GM13976 (cell line): ENCODE measurements at places on chromosomes 2 and 18.
A peak's percentile ranks its signal among the peaks of the same experiment; 100 is the strongest.

DNA sequence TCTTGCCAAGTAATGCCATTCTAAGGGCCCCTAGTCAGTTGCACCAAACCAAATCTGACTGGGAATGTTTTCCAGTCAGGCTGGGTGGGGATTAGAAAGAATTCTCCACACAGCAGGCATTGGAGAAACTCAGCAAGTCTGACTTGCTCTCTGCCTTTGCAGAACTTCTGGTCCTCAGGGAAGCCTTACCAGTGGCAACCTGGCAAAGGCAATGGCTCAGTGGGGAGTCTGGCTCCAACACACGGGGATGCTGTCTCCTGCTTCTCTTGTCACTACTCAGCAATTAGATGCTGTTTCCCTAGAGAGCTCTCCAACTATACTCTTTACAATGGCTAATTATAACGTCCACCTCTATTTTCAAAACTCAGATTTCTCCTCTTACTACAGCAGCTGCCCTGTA lies 810.7 kb downstream of the LRRTM4 start:
- no peak for DNase-seq

GRCh38 chr2:176063958-176064357 lies 19.8 kb downstream of the EVX2 start:
- no peak for DNase-seq

DNA sequence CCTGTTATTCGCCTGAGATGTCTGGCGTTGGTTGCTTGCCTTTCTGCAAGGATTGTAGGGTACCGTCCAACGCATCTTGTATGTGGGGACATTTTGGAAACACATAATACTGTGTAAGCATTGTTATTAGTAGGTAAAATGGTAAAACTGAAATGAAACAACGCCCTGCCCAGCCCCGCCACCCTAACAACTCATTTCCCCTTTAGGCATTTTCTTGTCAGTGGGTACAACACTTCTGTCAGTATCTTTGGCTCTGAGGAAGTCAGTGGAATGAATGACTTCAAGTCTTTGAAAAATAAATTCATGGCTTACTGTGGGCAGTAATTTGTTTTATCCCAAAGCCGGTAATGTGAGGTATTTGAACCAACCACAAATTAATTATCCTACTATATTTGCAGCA lies 86.0 kb downstream of the FMNL2 start:
- DNase-seq: no peak

DNA sequence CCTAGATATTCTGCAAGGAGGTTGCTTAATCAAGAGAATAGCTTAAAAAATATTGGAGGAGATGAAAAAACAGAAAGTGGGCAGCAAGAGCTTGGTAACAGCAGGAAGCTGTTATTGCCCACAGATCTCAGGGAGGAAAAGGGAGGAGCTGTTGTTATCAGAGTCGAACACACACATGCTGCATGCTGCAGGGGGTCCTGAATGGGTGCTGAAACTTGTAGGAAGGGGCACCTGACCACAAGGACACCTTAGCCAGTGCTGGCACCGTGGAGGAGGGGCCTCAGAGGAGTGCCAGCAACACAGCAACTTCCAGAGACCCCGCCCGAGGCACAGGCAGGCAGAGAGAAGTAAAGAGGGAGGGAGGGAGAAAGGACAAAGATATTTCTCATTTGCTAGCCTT lies 332.9 kb downstream of the SOCS6 start:
- DNase-seq: no peak

- no peak for DNase-seq
Measured at GRCh38 chr2:219331560-219332213, 857 bp downstream of the RESP18 start.

- DNase-seq: no peak
Measured at GRCh38 chr2:11899264-11899818, 152.9 kb downstream of the LPIN1 start.

DNA sequence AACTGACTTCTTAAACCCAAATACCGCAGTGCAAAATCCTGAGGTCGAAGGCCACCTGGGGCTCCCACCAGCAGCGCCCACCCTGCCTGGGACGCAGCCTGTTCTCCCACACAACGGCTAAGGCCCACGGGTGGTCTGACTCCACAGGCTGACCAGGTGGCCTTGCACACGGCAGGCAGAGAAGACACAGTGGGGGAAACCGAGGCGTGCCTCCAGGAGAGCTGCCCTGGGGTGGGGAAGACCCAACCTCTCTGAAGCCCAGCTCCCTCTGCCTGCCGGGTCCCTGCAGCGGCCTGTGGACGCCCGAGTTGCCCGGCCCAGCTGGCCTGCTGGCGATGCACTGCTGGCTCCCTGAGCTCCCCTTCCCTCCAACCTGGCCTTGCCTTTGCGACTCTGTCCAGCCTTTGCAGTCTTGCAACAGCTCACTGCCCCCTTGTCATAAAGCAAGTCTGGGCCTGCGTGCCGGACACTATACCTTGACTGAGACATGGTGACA lies 9.7 kb upstream of the SEMA4C start:
- no peak for DNase-seq

DNA sequence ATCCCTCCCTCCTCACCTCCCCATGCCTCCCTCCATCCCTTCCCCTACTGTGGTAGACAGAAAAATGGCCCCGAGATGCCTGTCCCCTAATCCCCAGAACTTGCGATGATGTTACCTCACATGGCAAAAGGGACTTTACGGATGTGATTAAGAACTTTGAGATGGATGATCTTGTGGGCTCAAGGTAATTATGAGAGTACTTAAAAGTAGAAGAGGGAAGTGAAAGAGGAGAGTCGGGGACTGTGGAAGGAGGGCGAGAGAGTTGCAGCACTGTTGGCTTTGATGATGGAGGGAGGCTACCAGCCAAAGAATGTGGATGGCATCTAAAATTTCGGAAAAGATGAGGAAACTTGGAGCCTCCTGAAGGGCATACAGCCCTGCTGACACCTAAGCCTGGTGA lies 66.5 kb downstream of the AGAP1 start:
- no peak for DNase-seq

DNA sequence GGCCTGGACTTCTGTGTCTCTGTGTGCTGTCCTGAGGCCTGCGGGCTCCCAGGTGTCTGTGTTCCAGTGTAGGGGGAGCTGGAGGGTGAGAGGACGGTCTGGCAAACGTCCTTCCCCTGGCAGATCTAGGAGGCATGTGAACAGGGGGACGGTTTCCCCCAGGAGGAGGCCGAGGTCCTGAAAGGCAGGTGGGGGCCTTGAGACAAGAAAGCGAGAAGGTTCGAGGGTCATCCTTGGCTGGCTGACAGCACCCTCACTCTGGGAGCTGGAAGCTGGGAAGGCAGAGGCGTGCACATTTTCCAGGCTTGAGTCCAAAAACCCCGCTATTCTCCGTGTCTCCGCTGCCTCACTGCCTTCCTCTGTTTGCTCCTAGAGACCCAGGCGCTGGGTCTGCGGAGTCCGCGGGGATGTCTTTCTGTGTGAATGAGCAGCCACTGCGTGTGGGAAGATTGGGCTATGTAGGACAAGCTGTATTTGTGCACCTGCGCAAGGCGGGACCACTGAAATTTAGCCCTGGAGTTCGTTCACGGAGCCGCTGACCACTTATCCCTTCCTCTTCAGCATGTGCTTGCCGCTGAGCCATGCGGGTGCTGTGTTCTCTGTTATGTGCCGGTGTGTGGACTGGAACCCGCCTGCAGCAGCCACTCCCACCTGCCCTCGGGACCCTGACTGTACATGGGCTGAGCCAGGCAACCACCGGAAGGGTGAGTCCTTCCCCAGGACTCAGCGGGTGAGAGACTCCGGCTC lies 43.7 kb downstream of the TWIST2 start:
- no peak for DNase-seq

DNA sequence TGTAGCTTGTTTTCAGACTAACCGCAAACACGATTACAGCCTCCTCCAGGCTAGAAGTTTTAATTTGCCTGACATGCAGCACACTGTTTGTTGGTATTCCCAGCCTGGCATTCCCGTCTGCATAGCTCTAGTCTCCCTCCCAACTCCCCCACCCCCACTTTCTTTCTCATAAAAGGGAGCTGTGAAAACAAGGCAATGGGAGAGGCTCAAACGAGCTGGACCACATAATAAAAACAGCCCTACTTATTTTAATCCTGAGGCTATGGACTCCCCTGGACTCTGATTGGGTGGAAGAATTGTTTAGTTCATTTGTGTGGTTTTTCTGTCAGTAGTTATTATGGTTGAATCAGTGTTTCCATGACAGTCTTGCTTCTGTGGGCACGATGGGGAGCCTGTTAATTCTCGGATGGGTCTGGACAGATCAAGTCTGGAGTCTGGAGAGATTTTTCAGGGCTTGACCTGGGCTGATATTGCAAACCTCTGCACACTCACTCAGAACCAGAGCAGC lies 1.2 kb downstream of the STON1 start:
- DNase-seq: no peak

GRCh38 chr2:231223001-231223375 lies 24.6 kb downstream of the ARMC9 start:
- no peak for DNase-seq

GRCh38 chr2:143796051-143796450 lies 666.8 kb downstream of the ARHGAP15 start:
- DNase-seq: no peak

GRCh38 chr2:152609154-152609553 lies 108.1 kb downstream of the PRPF40A start:
- DNase-seq: no peak

GRCh38 chr2:63735931-63736330 lies 105.8 kb upstream of the UGP2 start:
- DNase-seq: no peak

DNA sequence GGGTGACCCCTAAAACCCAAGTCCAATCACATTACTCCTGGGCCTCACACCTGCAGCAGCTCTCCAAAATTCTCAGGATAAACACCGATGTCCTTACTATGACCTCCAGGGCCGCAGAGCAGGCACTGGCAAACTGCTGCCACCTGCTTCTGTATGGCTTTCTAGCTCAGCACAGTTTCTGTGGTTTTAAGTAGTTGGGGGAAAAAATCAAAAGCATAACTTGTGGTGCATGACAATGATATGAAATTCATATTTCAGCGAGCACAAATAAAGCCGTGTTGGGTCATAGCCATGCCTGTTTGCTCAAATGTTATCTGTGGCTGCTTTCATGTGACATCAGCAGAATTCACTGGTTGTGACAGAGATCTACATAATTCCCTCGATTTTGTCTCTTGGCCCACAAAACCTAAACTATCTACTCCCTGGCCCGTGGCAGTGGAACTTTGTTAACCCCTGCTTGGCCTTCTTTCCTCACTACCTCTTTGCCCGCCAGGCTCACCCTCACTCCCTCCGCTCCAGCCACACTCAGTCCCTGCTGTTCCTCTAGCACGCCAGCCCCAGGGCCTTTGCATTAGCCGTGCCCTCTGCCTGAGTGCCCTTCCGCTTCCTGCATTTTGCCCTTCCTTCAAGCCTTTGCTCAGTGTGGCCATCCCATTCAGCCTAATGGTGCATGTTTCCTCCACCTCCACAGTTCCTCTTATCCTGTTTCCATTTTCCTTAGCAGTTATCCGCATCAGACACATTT lies 108.3 kb downstream of the AGAP1 start:
- DNase-seq: no peak

DNA sequence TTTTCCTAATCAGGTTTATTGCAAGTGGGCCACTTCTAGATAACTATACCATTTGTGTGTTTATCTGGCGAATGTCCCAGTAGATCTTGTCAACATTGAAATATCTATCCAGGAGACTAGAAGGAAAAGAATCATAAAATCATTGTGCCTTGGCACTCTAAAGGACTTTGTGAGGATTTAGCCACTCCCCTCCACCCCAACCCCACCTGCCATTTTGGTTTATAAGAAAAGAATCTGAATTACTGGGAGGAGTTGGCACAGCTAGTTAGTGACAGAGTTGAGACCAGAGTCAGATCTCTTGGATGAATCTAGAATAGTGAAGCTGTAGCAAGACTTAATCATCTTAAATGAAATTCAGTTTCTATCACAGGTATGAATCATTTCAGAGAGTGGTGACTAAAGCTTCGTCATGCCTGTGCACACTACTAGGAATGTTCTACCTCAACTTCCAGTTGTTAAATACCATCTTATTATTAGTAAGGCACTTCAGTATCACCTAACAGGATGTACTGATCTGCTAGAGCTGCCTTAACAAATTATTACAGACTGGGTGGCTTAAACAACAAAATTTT lies 212.7 kb upstream of the SLC14A2 start:
- DNase-seq: no peak

DNA sequence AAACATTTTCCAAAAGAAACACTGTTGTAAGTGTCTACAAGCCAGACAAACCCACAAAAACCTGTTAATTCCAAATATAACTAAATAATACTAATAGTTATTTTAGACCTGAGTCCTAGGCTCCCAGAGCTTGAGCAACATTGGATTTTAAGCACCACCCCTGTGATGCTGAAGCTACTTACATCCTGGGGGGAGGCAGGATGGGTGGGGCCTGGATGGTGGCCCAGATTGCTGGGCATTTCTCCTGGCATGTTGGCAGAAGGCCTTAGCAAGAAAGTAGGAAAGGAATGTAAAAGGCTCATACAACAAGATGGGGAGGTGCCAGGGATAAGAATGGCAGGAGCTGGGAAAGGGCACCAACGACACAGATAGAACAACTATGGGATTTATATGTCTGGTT lies 50.7 kb upstream of the OTX1 start:
- no peak for DNase-seq

DNA sequence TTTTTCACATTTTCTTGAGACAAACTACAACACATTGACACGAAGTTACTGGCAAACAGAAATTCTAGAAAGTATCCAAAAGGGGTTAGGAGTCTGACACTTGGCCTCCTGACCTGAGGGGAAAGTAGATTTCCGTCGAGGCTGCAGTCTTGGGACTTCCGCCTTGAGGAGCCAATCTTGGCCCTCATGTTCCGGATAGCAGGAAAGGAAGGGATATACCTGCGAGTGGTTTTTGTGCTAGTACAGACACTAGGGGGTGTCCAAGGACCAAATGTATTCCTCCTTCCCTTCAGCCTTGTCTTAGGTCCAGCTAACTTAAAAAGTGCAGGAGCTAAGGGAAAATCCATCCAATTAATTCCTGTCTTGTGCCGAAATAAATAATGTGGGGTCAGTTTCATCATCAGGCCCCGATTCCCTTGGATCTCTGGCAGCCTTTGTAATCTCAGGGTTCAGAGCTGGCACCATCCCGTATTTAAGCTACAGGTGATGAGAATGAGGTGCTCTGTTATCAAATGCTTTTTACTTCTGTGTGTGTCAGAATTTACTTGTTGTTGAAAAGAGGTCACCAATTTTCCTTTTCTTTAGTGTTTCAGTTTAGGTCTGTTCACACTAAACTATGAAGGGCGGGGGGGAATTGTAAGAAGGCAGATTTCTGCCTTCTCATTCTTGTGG lies 330.2 kb upstream of the FANCL start:
- DNase-seq: peak; percentile 56

GRCh38 chr2:165280356-165280755 lies 41.1 kb downstream of the SCN2A start:
- no peak for DNase-seq

- no peak for DNase-seq
Measured at GRCh38 chr2:24558781-24559472, 67.9 kb downstream of the NCOA1 start.

DNA sequence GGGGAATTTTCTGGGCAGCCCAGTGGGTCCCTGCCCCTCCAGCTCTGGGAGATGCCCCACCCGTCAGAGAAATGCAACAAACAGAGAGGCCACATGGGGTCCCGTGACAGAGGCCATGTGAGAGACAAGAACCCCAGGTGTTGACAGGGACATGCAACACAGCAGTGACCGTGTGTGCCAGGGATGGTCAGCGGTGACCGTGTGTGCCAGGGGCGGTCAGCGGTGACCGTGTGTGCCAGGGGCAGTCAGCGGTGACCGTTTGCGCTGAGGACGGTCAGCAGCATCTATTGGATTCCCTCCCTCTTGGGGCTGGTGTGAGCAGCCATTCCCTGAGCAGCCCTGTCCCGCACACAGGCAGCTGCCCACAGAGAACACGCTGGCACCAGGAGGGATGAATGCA lies 146.6 kb upstream of the OTOS start:
- no peak for DNase-seq

GRCh38 chr18:9719421-9719981 lies 11.4 kb downstream of the RAB31 start:
- no peak for DNase-seq
